ENCODE measurements at places on chromosomes 2 and 18. TPM values are rescaled to one million over a fixed set of nuclear protein-coding genes. Genes with fewer than 3 reads are reported as not detected.

Gene PCARE
- total RNA-seq = 0.49 TPM

Gene ADRA2B
- 61.8 TPM for total RNA-seq

Gene IL1RN
- total RNA-seq = not detected

Gene FAM161A
- total RNA-seq = 3.3 TPM

Gene SLC8A1
- total RNA-seq = 492 TPM

Gene NAPG
- 21.7 TPM for total RNA-seq

Gene SERPINB3
- not detected for total RNA-seq

Gene SERPINB4
- total RNA-seq = not detected

Gene RGPD3
- 0.45 TPM for total RNA-seq

Gene CCDC141
- 213 TPM for total RNA-seq

Gene ATL2
- 86.5 TPM for total RNA-seq

Gene CXCR4
- total RNA-seq = 2.4 TPM

Gene ANKRD44
- total RNA-seq = 3.5 TPM

Gene G6PC2
- not detected for total RNA-seq

Gene MOCOS
- 0.85 TPM for total RNA-seq

Gene SPATA3
- not detected for total RNA-seq

Gene EVX2
- total RNA-seq = 0.11 TPM

Gene ITM2C
- 411 TPM for total RNA-seq

Gene DUSP11
- 16.9 TPM for total RNA-seq

Gene CAD
- 31.1 TPM for total RNA-seq

Gene GRHL1
- 1.3 TPM for total RNA-seq

Gene DDX1
- total RNA-seq = 37.5 TPM

Gene ZNF236
- total RNA-seq = 7.2 TPM

Gene CD28
- not detected for total RNA-seq

Gene STARD6
- not detected for total RNA-seq

Measured in cardiac muscle cell (in vitro differentiated cells and primary cell).